ENCODE measurements at places on chromosomes 16 and 17.
A peak's percentile ranks its signal among the peaks of the same experiment; 100 is the strongest.

DNA sequence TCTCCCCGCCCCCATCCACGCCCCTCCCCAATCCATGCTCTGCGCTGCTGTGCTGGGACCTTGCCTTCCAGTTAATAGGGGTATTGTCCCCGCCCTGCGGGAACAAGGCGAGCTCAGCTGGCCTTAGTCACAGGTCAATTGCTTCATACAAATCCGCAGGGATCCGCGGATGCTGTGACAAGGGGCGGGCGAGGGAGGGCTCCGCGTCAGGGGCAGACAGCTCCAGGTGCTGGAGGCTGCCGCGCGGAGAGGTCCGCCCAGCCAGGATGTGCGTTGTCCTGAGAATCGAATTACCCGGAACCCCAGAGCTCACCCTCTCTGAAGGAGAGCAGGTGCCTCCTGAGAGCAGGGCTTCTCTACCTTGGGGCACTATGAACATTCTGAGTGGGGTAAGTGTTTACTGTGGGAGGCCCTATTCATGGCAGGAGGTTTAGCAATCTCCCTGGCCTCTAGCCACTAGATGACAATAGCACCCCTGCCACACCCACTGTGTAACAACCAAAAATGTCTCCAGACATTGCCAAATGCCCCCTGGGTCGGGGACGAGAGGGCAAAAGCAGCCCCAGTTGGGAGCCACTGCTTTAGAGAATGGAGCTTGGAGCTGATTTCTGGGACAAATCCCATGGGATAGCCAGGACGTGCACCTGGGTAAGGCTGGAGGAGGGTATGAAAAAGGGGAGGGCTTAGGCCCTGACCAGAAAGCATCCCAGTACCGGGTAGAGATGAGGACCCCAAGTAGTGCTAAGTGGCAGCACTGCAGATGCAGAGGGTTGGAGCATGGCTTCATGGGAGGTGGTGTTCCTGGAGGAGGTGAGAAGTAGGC, 138.2 kb downstream of the CYLD start:
- H3K36me3 ChIP-seq, result no peaks in the 10 kb centered on the region
- H3K4me1 ChIP-seq, result no peaks in the 10 kb centered on the region
- no peak overlapping the region for H3K27ac ChIP-seq
- H3K27me3 ChIP-seq, result peaks cover 65% of the 10 kb centered on the region

GRCh38 chr17:79077587-79077986, 3.0 kb downstream of the ENGASE start:
- H3K36me3 ChIP-seq, result peaks cover 5% of the 10 kb centered on the region
- no peak overlapping the region for H3K4me3 ChIP-seq
- H3K27ac ChIP-seq, result no peak overlapping the region
- no peak for DNase-seq
- H3K4me1 ChIP-seq, result peaks cover 28% of the 10 kb centered on the region
- no peaks in the 10 kb centered on the region for H3K27me3 ChIP-seq

DNA sequence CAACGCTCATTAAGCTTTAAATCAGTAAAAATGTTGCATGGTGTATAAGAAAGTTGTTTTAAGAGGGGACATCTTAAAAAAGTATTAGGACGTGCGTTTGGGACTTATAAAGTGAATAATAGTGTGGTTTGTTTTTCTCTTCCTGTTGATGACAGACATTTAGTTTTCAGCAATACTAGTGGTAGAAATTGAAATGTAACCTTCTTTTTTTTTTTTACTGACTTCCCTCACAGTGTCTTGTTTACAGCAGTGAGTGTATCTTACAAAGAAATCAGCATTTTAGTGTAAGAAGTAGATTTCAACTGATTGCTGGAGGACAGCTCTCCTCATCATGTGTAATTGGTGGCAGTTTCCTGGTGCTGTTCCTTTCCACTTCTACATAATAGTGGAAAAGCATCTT, 39.6 kb downstream of the CYLD start:
- H3K36me3 ChIP-seq, result peaks cover 19% of the 10 kb centered on the region
- no peaks in the 10 kb centered on the region for H3K27me3 ChIP-seq
- H3K4me3 ChIP-seq, result no peak overlapping the region
- no peak overlapping the region for H3K27ac ChIP-seq

DNA sequence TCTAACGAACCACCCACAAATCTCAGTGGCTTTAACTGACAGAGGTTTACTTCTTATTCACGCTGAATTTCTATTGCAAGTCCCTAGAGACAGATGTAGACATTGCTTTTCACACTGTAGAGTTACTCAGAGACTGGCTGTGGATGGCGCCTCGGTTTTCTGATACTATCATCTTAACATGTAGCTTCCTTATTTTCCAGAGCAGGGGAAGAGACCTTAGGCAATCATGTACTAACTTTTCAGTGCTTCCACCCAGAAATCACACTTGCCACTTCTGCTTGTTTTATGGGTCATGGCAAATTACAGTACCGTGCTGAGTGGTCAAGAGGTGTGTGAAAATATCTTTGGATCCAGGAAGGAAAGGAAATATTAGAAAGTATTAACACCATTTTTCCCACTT, 65.4 kb downstream of the MAF start:
- H3K27me3 ChIP-seq, result no peaks in the 10 kb centered on the region
- no peaks in the 10 kb centered on the region for H3K36me3 ChIP-seq
- no peak for DNase-seq
- no peaks in the 10 kb centered on the region for H3K4me1 ChIP-seq
- no peak overlapping the region for H3K4me3 ChIP-seq

GRCh38 chr17:62787366-62787765, 20.7 kb downstream of the MARCHF10 start:
- H3K27me3 ChIP-seq, result peaks cover 12% of the 10 kb centered on the region
- H3K4me1 ChIP-seq, result peaks cover 5% of the 10 kb centered on the region
- peaks cover 8% of the 10 kb centered on the region for H3K36me3 ChIP-seq
- no peak for DNase-seq
- H3K4me3 ChIP-seq, result no peak overlapping the region
- no peak overlapping the region for H3K27ac ChIP-seq

DNA sequence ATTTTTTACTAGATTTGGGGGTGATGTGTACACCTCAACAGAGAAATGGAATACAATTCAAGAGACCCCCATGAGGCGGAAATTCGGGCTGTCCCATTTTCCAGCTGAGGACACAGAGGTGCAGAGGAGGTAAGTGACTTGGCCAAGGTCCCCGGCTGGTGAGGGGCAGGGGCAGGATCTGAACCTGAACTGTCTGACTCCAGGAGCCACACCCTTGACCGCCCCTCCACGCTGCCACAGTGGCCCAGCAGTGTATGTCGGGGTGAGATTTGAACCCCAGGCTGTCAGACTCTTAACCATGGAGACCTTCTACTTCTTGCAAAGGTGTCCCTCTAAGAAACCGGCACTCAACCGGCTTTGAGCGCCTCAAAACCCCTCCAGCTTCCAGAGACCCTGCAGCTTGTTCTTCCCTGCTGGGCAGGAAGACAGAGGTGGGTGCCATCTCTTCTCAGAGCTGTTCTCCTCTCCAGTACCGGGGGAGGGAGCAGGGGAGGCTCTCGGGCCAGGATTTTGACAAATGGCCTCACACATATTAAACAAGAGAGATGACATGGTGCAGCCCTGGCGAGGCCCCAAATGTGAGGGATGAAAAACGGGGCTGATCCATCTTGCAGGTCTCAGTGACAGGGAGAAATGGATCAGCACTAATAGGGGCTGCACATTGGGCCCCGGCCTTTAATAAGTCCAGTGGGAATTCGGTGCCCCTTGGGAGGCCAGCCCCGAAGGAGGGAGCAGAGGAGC, 222.3 kb downstream of the GSG1L start:
- no peak for DNase-seq
- no peaks in the 10 kb centered on the region for H3K4me1 ChIP-seq
- no peak overlapping the region for H3K27ac ChIP-seq
- peaks cover 9% of the 10 kb centered on the region for H3K36me3 ChIP-seq

GRCh38 chr16:1133810-1134520, 18.9 kb upstream of the CACNA1H start:
- no peaks in the 10 kb centered on the region for H3K36me3 ChIP-seq
- no peaks in the 10 kb centered on the region for H3K4me1 ChIP-seq
- no peak overlapping the region for H3K27ac ChIP-seq
- no peak overlapping the region for H3K4me3 ChIP-seq

- DNase-seq, result no peak
- H3K27me3 ChIP-seq, result no peaks in the 10 kb centered on the region
- no peaks in the 10 kb centered on the region for H3K4me1 ChIP-seq
- H3K4me3 ChIP-seq, result no peak overlapping the region
These were observed 25.8 kb downstream of the TTYH2 start for GRCh38 chr17:74239172-74239571.

GRCh38 chr16:4319454-4320421, 3.9 kb downstream of the GLIS2 start:
- peaks cover 6% of the 10 kb centered on the region for H3K4me1 ChIP-seq
- DNase-seq, result peak; percentile 36
- H3K36me3 ChIP-seq, result peaks cover 3% of the 10 kb centered on the region
- peaks cover 3% of the 10 kb centered on the region for H3K27me3 ChIP-seq
- H3K27ac ChIP-seq, result no peak overlapping the region

- H3K4me1 ChIP-seq, result peaks cover 48% of the 10 kb centered on the region
- peak overlapping the region; percentile 89 for H3K27ac ChIP-seq
- H3K36me3 ChIP-seq, result no peaks in the 10 kb centered on the region
- H3K4me3 ChIP-seq, result no peak overlapping the region
- no peaks in the 10 kb centered on the region for H3K27me3 ChIP-seq
These were observed 146.0 kb upstream of the RCVRN start for GRCh38 chr17:10051112-10051511.
